ENCODE measurements at places on chromosomes 12 and 14. TPM values are rescaled to one million over a fixed set of nuclear protein-coding genes. Genes with fewer than 3 reads are reported as not detected.

Gene ZNF385A
- 8.1 TPM for polyA plus RNA-seq

Gene JAG2
- polyA plus RNA-seq: 8.0 TPM

Gene CLEC2D
- polyA plus RNA-seq: 9.9 TPM

DNA sequence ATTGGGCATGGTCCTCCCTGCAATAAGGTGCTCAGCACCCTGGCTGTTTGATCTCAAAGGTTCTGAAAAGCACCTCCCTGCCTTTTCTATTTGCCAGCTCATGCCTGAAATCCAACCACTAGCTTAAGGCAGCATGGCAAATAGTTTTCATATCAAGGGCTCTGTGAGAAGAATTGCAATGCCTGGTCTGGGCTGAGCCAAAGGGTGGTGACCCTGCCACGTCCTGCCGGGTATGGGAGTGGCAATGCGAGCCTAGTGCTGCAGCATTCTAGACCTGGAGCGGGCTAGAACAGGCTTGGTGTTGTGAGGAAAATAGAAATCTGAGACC lies 2.3 kb upstream of the SCNN1A start:
- no peak for DNase-seq

GRCh38 chr12:104410326-104410725 lies 46.4 kb upstream of the CHST11 start:
- DNase-seq: no peak
